ENCODE measurements at places on chromosomes 16 and 17. TPM values are rescaled to one million over a fixed set of nuclear protein-coding genes. Genes with fewer than 3 reads are reported as not detected.

DNA sequence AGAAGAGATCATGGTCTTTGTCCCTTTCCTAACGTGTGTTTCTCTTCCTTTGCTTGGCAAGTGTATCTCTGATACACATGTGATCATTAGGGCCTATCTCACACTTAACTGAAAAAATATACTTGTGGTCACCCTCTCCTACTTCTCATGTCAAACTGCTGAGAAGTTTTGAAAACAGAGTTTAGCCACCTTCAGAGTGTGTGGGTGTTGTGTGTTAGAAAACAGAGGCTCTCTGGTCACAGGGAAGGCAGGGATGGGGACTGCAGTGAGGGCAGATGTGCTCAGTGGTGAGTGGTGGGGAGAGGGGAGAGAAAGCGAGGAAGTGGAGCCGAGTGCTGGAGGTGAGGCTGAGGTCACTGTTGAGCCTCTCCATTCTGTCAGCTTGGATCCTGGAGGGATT lies 29.4 kb downstream of the GRB7 start:
- peak overlapping the region; percentile 52 for H3K27ac ChIP-seq
- H3K4me3 ChIP-seq, result no peak overlapping the region
- no peaks in the 10 kb centered on the region for H3K27me3 ChIP-seq
- DNase-seq, result no peak
- peaks cover 34% of the 10 kb centered on the region for H3K4me1 ChIP-seq

DNA sequence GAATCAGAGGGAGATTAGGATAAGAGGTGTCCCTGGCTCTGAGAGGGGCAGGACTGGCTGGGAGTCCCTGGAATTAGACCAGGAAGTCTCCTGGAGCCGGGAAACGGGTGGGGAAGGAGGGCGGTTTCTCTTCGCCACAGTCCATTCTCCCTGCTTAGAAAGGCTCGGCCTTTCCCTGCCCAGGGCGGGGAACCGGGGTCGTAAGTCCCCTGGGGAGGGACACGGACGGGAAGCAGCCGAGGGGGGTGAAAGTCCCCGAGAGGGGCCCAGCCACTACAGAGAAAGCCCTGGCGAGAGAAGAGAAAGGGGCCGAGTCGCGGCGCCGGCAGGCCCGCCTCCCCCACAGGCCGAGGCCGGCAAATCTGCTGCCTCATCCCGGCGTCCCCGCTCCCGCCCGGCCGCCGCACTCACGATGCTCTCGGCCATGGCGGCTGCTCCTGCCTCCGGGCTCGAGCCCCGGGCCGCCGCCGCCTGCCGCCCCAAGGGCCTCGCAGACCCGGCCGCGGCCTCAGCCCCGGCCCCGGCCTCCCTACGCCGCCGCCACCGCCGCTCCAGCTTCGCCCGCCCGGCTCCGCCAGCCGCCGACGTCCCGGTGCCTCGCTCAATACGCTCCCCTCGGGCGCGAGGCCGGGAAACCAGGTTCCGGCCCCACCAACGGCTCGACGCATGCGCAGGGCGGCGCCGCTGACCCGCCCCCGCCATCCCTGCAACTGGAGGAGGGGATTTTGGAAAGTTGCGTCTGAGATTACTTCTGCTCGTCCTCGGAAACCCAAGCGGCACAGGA lies at the start of the genes NPLOC4 and TSPAN10:
NPLOC4 (minus strand) TSS at position 608 of the 784 bp plus-strand sequence; CDS start at position 426, 182 bp downstream.
TSPAN10 (plus strand) TSS at position 692 of the 784 bp plus-strand sequence. CDS start 5,217 bp downstream, outside the sequence.
- DNase-seq, result peak; percentile 89
- no peaks in the 10 kb centered on the region for H3K27me3 ChIP-seq
- H3K27ac ChIP-seq, result peak within 1 kb of the TSS; percentile 98

GPR139 gene
- total RNA-seq, result not detected

HOXB3 gene
- total RNA-seq, result 303 TPM

YPEL3 gene
- total RNA-seq, result 45.0 TPM

DNA sequence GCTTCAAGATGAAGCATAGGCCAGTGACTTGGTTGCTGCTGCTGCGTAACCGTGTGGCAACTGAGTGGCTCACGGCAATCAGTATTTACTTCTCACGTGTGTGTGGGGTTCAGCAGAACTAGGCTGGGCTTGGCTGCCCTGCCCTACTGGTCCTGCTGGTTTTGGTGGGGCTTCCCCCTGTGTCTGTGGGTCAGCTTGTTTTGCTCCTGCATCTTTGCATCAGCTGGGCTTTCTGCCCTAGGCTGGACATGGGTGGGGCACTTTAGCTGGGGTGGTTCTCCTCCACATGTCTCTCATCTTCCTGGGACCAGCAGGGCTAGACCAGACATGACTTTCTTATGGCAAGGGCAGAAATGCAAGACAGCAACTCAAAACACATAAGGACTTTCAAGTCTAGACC lies 550.5 kb downstream of the MAF start:
- H3K4me1 ChIP-seq, result peaks cover 25% of the 10 kb centered on the region
- no peaks in the 10 kb centered on the region for H3K36me3 ChIP-seq
- no peak overlapping the region for H3K27ac ChIP-seq
- H3K27me3 ChIP-seq, result no peaks in the 10 kb centered on the region

ABCC6 gene
- 4.2 TPM for total RNA-seq

CLEC3A gene
- not detected for total RNA-seq

DNA sequence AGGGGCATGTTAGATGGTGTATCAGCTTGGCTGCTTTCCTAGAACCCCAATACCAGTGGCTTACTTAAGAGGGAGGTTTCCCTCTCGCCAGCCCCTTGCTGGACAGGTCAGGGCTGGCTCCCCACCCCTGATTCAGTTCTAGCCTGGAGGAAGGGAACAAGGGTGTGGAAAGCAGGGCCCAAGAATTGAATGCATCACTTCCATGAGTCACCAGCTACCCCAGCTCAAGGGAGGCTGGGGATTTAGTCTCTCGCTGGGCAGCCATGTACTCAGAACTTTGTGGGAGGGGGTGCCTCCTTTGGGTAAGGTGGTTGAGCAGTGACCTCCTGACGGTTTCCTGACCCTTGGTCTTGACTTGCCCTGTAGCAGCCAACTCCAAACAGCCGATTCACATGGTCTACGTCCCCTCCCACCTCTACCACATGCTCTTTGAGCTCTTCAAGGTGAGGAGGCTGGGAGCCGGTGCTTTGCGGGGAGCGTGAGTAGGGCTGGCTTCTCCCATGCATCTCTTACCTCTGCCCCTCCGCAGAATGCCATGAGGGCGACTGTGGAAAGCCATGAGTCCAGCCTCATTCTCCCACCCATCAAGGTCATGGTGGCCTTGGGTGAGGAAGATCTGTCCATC lies 12.8 kb downstream of the PDK2 start:
- peaks cover 12% of the 10 kb centered on the region for H3K36me3 ChIP-seq
- peaks cover 2% of the 10 kb centered on the region for H3K4me1 ChIP-seq
- no peak overlapping the region for H3K4me3 ChIP-seq
- DNase-seq, result no peak
- H3K27ac ChIP-seq, result no peak overlapping the region

MTSS2 gene
- total RNA-seq, result 100 TPM

IL21R gene
- 0.22 TPM for total RNA-seq

Measured in mesothelial cell of epicardium (in vitro differentiated cells).